ENCODE measurements at places on chromosomes 5 and 9. TPM values are rescaled to one million over a fixed set of nuclear protein-coding genes. Genes with fewer than 3 reads are reported as not detected.

The PGM5 gene
- total RNA-seq: 7.7 TPM

The DDX4 gene
- not detected for total RNA-seq

The GFRA3 gene
- 1.6 TPM for total RNA-seq

The PRDM9 gene
- total RNA-seq: not detected

Data from lower leg skin (tissue), 4 donors.